ENCODE measurements at places on chromosomes 5 and 9. TPM values are rescaled to one million over a fixed set of nuclear protein-coding genes. Genes with fewer than 3 reads are reported as not detected.

The C5orf58 gene
- total RNA-seq: not detected

The FOXD4L3 gene
- total RNA-seq: not detected

DNA sequence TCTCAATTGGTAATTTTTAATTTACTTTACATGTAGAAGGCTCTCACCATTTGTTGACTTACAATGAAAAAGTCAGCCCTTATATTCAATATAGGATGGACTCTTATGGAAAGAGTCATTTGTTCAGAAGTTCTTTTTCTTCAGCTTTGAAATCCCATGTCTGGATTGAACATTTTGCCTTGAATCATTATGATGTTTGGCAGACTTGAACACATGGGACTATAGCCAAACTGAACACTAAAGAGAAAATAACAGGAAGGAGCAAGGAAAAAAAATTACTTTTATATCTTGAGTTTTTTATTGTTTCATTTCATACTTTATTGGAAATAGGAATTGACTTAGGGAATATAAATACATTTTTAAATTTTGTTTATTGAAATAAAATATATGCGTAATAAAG, 1503.0 kb downstream of the EFNA5 start:
- DNase-seq: no peak

The CDH9 gene
- total RNA-seq: not detected

The PCDH1 gene
- 17.4 TPM for total RNA-seq

DNA sequence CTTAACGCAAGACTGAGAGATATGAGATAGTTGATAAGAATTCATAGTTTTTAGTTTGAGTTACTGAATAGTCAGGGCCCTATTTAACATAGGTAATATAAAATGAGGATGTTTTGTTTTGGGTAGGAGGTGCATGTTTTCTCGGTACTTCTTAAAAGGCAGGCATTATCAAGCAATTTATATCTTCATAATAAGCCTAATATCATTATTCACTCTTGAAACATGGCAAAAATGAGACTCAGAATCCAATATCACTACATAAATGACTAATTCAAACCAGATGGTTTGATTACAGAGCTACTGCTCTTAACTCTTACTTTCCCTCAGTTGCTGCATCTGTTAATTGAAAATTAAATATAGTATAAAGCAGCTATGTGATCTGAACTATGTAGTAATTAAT, 2038.7 kb downstream of the EFNA5 start:
- no peak for DNase-seq

The FEM1C gene
- total RNA-seq: 11.0 TPM

DNA sequence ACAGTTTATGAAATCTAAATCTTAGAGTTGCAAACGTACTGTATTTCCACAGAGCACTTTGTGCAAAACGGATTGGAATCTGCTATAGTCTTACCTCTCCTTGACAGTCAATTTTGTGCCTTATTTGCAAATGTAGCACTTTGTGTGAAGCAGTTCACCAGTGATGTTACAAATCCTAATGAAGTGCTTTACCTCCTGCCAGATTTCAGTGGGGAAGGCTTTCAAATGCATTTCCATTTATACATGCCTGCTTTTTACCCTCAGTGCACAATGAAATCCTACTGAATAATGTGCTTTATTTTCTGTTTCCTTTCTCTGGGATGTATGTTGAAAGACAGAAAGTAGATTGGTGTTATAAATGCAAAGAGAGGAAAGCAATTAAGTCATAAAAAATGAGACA, 2141.6 kb upstream of the C9orf72 start:
- no peak for DNase-seq
